ENCODE measurements at places on chromosomes 3 and 15. TPM values are rescaled to one million over a fixed set of nuclear protein-coding genes. Genes with fewer than 3 reads are reported as not detected.

The SPINK8 gene
- not detected for polyA plus RNA-seq

The CLDN18 gene
- not detected for polyA plus RNA-seq

The ARHGEF26 gene
- polyA plus RNA-seq, result not detected

The TMEM207 gene
- not detected for polyA plus RNA-seq

The LYZL4 gene
- not detected for polyA plus RNA-seq

The HRH1 gene
- polyA plus RNA-seq, result not detected

The ZNF148 gene
- 3.2 TPM for polyA plus RNA-seq
